ENCODE measurements at places on chromosomes 11 and 22.

GRCh38 chr11:46444305-46444704 lies 52.7 kb upstream of the CHRM4 start:
- DNase-seq: no peak

GRCh38 chr11:35857922-35858321 lies 85.9 kb upstream of the LDLRAD3 start:
- DNase-seq: no peak

- no peak for DNase-seq
Observed at GRCh38 chr11:67522844-67523555, at the start of gene CABP2. Gene CABP2, minus strand, starts transcription at chr11:67523446. Its CDS starts 120 bp downstream, at chr11:67523326.

GRCh38 chr11:36292311-36292722 lies 3.1 kb upstream of the COMMD9 start:
- DNase-seq: peak; percentile 69

DNA sequence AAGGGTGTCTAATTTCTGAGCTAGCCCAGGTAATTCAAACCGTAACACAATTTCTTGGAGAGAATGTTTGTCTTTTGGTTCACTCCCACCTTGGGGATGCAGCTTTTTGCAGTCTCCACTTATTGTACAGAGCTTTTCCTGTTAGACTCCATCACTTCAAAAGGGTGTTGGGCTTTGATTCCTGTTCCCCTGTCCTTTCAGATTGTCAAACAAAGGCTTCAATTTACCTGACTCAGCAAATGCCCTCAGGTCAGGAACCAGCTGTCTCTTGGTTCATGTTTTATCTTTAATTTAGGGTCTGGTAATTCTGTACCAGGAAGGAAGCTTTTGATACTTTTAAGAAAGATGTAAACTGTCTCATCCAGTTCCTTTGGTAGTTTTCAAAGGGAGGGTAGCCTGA lies 880.6 kb downstream of the NTM start:
- DNase-seq: no peak

DNA sequence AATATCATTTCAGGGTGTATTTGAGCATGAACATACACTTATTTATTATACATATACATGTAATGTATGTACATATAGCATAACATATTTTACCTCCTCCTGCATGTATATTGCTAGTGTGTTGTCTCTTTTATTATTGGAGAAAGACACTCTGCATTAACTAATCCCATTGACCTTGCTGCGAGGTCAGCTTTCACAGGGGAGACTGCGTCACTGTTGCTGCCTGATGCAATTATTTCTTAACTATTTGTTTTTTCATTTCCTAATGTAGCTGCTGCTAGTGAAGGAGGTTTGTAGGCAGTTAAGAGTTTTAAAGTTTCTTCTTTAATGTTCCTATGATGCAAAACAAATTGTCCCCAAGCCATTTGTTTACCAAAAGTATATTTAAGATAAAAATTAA lies 185.4 kb upstream of the CNTN5 start:
- no peak for DNase-seq

GRCh38 chr11:73315293-73316020 lies 7.4 kb downstream of the ARHGEF17 start:
- DNase-seq: peak; percentile 60

DNA sequence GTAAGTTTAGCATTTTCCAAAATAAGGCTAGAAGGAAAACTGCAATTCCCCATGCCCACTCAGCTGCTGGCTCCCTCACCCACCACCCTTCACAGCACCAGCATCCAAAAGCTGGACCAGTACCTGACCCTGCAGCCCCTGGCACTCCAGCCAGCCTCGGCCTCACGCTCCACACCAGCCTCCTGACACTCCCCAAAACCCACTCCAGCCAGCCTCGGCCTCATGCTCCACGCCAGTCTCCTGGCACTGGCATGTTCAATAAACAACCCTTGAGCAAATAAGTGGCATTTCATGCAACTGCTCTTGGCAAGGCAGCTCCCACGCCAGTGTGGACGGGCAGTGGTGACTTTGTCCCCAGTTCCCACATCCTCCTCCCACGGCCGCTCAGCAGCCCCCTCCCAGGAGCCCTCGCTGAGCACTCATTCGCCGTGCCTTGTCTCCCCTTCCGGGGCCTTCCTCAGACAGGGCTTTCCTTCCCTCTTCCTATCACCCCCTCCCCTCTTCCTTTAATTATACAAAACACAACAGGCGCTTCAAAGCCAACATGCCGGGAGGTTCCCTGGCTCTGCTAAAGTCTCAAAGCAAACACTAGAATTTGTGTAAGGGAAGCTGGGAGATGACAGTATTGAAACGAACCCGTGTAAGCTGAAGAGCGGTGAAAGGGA lies 6.8 kb downstream of the TOLLIP start:
- no peak for DNase-seq

DNA sequence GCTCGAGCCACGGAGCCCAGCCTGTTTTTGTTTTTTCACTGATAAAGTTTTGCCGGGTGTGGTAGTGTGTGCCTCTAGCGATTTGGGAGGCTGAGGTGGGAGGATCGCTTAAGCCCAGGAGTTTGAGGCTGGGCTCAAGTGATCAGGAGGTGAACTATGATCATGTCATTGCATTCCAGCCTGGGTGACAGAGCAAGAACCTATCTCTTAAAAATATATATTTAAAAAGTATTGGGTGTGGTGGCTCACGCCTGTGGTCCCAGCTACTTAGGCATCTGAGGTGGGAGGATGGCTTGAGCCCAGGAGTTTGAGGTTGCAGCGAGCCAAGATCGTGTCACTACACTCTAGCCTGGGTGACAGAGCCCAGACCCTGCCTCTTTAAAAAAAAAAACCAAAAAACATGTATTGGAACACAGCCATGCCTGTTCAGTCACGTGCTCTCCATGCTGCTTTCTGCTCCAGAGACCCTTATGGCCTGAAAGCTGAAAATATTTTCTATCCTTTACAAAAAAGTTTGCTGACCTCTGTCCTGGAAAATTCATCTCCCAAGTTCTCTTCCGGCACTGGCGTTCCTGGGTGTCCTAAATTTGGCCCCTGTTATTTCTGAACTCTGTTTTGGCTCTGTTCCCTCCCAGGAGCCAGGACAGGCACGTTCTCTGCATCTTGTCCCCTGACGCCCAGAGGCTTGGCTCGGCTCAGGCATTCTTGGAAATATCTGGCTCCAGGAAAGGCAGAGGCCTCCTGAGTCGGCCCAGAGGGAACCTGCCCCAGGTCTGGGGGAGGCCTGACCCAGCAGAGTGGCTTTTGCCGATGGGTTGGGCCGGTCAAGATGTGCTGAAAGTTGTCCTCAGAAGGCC lies 61.3 kb upstream of the PPP6R3 start:
- DNase-seq: peak; percentile 74
